ENCODE measurements at places on chromosomes 2 and 18.

DNA sequence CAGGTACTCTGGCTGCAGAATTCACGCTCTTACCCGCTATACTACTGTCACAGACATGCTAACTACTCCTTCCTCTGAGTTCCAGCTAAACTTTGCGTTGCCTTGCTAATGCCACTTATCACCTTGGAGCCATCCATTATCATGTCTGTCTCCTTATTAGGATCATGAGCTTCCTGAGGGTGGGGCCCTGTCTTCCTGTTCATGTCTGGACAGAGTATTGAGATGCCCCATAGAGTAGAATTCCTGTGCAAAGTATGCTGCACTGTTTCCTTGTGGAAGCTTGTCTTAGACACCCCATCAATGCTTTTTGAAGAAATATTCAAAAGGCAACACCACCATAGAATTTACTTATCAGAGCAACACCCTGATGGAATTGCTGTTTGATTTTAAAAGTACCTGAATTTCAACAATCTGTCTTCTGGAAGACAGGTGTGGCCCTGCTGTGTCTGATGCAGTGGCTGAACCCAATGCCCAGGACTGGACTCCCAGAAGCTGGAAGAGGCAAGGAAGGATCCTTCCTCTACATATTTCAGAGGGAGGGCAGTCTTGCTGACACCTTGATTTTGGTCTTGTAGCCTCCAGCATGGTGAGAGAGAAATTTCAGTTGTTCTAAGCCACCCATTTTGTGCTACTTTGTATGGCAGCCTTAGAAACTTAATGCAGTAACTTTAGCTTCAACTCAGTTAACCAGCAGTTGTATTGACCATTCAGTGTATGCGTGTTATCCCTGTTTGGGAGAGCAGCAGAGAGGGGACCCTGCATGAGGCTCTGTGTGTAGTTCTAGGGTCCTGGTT lies 5.6 kb downstream of the LAMA3 start:
- DNase-seq, result no peak

GRCh38 chr18:66872277-66872676 lies 268.4 kb upstream of the CDH19 start:
- no peak for DNase-seq

DNA sequence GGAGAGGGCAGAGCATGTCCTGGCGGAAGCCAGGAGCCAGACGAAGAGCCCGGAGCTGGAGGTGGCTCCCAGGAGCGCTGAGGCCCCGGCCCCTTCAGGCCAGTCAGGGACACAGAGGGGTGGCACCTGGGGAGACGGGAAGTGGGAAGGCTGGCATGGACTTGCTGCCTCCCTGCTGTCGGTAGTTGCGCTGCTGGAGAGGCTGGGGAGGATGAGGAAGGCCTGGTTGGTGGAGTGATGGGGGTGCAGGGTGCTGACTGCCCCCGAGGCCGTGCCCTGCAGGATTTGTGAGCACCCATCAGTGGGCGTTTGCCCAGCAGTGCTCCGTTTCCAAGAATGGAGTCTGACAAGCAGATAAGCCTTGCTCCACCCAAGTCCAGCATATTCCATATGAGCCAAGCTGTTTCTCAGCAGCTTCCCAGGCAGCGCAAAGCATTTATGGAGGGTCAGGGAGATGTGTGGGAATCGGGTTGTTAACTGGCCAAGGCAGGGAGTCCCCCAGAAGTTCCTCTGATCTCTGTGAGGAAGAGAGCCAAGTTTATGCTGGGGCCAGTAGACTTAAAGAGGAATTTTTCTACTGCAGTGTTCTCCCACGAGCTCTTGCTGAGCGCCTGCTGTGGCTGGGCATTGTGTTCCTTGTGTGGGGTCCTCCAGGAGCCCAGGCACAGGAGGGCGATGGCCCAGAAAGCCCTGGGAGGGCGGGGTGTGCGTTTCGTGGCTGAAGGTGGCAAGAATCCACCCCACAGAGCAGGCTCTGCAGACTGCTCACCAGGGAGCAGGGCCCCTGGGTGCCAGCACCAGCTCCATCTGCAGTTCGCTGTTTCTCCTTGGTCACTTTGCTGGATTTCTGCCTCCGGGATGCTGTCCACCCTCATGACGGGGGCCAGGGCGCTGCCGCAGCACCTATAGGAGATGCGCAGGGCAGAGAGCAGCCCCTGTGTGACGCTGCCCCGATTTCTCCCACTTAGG lies 250.2 kb downstream of the ALPK2 start:
- DNase-seq, result no peak

DNA sequence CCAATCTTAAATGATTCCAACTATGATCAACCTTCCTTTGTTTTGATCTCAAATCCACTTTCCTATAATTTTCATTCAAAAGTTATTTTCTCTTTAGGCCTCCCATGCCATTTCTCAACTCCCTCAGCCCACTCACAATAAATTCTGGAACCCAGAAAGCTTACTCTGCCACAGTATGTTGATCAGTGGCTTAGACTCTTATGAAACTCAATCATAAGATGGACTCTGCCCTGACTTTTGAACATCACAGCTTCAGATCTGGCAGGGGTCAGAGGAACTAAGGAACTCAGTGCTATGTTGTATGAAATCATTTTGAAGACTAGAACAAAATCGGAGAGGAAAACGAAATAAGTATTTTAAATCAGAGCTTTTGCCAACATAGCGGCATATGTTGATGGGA lies 59.8 kb upstream of the LGALSL start:
- DNase-seq, result no peak

GRCh38 chr18:5424903-5425664 lies 118.7 kb downstream of the EPB41L3 start:
- peak; percentile 11 for DNase-seq

DNA sequence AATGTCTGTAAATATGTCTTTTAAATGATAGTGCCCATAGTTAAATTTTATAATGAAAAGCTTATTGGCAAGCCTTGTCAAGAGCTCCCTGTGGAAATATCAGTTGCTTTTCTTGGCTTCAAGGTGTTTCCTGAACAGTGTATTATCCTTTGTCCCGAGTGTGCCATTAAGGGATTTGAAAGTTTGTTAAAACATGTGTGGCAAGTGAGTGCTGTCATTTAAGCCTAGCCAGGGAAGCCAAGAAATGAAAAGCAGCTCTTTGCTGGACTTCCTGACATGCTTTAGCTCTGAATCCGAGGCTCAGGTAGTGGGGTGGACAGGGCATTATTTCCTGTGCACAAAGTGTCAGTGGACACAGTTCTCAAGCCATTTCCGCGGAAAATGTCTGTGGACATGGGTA lies 111.5 kb downstream of the DIS3L2 start:
- DNase-seq, result no peak

GRCh38 chr2:189179570-189179950 lies at the start of gene COL5A2:
Gene COL5A2, minus strand, starts transcription at chr2:189179761. Its CDS starts 157 bp downstream, at chr2:189179604.
- peak; percentile 87 for DNase-seq

DNA sequence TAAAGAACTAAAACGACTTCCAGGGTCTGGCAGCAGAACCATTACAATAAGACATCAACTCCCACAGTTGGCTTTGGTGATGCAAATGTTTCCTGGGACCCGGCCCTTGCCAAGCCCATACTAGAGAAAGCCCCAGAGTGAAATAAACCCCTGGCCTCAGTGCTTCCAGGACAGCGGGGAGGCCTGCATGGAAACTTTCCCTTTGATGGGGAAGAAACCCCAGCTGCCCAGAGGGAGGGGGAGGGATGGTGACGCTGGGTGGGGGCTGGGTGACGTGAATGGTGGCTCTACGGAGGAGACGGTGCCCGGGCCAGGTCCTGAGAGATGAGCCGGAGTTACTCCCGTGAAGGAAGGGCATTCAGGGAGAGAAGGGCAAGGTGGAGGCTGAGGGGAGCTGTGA lies 27.5 kb downstream of the INHBB start:
- no peak for DNase-seq

GRCh38 chr2:226795281-226796011 lies 4.2 kb downstream of the IRS1 start:
- no peak for DNase-seq

- no peak for DNase-seq
Measured at GRCh38 chr2:98379311-98380202, 33.3 kb downstream of the CNGA3 start.

DNA sequence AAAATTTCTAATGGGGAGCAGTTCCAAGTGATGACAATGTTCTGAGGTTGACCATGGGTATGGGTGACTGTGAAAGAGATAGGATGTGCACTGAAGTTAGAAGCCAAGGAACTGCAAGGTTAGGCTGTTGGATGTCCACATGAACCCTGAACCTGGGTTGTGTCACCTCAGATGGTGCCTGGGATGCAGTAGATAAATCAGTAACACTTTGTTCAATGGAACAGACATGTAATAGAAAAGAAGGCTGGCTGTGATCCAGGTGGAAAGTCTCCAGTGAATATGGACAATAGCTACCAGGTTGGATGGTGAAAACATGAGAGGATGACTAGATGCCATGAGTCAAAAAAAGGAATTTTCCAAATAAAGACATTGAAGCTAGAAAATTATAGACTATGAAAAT lies 131.4 kb downstream of the TRABD2A start:
- DNase-seq, result no peak

DNA sequence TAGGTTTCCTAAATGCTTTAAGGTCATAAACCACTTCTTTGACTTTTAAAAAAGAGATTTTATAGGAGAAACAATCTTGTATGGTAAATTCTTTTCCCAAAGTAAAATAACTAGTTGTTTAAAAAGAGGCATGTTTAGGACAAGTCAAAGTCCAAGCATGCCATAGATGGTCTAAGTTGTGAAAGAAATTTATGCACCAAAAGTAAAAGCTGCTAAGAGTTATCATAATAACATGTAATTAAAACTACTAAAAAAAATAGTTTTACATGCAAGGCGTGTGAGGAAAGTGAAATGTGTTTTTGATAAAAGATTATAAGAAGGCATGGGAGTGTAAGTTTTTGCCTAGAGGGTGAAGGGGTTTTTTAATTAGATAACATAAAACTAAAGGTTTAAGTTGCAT lies 22.5 kb downstream of the FAM210A start:
- DNase-seq, result no peak

DNA sequence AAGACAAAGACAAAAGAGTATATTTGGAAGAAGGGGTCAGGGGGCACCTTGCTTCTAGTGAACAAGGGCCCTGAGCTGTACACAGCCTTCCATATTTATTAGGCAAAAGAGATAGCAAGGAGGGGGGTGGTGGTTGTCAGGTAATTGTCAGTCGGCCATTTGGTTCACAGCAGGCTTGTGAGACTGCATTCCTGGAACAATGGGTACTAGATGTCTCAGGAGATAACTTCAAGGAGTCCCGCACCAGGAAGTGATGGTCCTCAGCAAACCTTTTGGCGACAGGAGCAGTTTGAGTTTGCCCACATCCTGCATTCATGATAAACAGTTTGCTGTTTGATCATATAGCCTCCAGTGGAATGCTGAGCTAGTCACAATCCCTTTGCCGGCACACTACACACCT lies 376.4 kb upstream of the RAB12 start:
- DNase-seq, result no peak

DNA sequence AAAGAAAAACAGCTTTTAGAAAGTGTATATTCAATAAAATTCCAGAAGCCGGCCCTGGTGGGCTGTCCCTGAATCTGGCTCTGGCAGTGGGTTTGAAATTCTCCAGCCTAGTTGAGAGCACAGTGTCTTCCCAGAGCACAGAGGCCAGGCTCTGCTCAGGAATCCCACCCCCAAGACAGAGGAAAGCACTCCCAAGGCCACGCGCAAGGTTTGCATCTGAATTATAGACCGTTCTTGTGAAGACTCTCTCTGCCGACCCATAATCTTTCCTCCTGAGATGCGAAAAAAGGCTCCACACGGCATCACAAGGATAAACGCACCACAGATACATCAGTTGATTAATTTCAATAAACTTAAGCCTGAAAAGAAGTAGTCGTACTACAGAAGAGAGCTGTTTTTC lies 342.2 kb downstream of the CMPK2 start:
- no peak for DNase-seq

- DNase-seq, result no peak
Measured at GRCh38 chr2:233053928-233054784, 6.0 kb upstream of the INPP5D start.

DNA sequence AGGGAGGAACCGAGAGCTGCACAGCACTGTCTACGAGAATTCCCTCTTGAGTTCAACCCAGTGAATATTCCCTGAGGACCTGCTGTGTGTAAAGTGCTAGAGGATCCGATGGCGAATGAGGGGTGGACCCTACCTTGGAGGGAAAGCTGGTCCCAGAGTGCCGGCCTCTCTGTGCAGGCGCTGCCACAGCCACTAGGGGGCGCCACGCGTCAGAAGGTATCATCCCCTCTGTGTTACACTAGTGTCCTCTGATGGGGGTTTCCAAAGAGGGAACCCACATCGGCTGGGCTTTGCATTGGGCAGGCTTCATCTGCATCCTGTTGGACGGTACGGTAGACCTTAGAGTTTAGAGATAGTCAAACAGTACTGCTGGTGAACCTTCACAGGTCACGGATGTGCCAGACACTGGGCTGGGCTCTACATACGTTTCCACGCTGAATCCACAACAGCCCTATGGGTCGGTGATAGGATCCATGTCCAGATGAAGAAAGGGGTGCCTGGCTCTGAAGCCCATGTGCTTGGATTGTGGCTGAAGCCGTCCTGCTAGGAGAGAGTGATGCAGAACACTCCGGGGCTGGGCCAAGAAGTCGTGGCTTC lies 39.0 kb downstream of the COA5 start:
- DNase-seq, result no peak

DNA sequence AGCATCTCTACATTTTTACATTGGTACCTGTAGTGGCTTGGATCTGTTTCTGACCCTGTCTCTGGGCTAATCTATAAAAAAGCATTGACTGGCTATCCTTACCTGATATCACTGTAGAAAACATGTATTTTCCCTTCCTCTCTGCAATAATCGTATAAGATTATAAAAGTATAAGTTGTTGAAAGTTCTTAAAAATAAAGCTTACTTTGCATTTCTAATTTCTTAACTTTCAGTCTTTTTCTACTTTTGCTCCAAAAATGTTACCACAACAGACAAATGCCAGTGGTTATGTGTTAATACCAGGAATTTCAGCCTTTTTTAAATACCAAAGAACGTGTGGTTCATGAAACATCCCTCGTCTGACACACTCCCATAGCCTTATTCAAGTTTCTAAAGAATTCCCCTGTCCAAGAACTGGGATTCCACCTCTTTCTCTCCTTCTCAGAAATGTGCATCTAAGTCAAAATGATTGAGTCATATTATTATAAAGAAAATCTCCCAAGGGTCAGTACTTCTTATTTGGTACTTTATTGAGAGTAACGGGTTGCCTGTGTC lies 28.5 kb upstream of the ACKR3 start:
- DNase-seq, result no peak

- no peak for DNase-seq
Measured at GRCh38 chr2:229268626-229269025, 2.5 kb downstream of the PID1 start.

DNA sequence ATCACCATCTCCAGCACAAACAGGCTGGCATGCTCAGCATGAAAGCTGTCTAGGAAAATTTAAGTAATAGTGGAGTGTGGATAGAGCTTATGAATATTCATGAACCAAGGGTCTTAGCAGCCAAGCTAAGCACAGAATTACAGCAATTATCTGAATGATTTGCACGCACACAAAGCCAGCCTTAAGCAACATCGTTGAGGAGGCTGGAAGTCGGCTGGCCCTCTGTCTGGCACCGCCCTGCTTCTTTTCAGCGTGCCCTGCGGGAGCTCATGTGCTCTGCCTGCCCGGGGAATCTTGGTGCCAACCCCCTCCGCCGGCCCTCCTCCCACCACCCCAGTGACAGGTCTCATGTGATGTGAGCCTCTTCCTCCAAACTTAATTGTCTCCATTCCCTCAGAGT lies 540.1 kb downstream of the CMPK2 start:
- no peak for DNase-seq
